ENCODE measurements at places on chromosomes 16 and 17.

DNA sequence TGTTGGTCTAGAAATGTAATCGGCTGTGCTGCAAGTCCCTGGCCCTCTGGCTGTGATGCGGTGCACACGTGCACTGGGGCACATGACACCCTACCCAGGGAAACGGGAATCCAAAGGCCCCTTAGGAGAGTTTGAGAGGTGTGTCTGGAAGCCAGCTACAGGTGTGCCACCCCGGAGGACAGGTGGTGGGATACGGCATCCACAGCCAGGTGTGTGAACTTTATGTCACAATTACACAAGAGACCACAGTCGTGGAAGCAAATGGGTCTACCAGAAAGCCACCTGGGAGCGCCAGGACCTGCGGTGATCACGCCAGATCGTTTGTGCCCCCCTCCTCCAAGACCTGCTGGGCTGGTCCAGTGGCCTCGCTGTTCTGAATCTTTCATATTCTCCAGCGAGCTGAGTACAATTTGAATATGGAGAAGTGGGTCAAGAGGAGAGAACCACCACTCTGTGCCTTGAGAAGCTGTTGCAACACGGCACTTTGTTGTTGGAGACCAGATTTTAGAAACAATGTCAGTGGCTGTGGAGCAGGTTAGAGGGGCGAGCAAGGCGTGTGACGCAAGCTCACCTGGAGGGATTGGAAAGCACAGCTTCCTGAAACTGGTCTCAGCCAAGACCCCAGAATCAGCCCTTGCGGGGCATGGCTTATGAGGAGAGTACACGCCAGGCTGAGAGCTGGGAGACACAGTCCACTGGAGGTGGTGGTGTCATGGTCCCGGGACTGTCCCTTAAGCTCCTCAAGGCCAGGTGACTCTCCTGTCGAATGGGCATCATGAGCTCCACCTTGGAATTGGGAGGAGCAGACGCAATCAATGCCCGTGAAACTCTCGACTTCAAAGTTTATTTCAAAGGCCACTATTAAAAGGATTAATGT lies 37.4 kb downstream of the COX4I1 start:
- DNase-seq, result no peak

DNA sequence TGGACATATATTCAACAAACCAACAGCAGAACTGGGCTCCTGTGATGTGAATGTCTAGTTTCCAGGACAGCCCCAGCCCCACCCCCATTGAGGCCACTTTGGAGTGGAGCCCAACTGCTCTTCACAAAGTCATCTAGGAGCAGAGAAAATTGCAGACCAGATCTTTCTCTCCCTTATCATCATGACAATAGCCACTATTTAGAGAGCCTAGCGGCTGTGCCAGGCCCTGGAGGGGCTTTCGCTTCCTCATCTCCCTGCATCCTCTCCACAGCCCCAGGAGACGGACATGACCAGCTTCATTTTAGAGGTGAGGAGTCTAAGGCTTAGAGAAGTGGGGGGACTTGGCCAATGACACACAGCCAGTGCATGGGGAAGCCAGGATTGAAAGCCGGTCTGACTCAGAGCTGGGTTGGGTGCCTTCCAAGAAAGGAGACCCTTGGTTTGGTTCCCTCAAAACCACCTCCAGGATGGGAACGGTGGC lies 1.4 kb downstream of the PRSS8 start:
- peak; percentile 61 for DNase-seq

DNA sequence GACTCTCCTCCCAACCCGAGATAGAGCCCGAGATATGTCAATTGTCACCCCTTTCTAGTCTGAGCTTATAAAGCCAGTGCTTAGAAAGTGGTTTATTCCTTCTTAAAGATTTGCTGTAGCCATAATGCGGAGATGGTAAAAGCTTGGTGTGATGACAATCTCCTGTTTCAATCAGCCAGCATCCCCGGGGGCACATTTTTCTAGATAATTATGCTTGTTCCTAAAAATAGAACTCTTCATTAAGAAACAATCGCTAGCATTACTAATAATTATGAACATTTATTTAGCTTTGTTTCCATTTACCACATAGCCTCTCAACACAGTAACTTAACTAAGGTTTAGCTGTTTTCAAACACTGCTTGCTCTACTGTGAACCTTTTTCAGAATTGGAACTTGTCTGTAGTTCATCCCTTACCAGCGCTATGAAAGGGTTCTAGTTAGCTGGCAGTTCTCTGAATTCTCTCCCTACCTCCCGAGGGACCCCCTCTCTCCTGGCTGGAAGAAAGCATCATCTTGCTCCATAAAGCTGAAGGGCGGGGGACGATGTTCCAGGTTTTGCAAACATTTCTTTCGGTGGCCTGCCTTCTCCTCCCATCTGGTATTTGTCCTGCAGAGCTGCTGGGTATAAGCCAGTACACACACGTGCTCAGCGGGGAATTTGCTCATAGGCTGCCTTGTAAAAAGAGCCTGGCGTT lies 922 bp upstream of the MRPL58 start:
- DNase-seq, result no peak

DNA sequence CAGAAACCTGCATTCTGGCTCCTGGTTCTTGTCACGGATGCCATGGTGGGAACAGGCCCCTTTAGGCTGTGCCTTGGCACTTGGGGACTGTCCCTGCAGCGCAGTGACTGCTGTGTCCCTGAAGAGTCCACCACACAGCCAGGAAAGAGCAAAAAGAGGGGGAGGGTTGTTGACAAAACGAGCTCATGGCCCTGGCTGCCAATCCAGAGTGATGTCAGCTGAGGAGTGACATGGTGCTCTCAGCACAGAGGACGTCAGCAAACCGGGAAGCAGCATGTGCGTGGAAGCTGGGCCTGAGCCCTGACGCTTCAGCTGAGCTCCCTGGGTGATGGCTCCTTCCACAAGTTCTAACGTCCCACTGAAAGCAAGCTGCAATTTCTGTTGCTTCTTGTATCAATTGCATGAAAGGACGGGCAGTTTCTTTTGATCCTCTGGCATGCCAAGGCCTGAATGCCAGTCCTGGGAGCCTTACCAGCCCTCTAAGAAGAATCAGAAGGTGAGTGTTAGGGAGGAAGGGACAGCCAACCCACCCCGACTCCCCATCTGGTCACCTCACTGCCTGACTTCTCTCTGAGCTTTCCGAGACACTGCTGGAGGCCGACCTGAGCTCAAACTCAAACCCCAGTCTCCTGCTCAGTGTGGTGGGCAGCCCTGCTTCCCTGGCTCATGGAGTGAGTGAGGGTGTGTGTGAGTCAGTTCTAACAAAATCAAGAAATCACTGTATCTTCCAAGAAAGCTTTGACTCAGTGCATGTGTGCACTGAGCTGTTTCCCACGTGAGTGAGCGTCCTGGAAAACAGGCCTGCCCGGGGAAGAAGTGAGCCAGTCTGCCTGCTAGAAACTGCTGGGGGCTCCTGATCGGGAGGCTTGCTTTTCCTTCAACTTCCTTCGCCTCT lies 14.7 kb upstream of the WNT3 start:
- DNase-seq, result no peak

- no peak for DNase-seq
Observed at GRCh38 chr16:84225126-84225525, 14.7 kb downstream of the KCNG4 start.

DNA sequence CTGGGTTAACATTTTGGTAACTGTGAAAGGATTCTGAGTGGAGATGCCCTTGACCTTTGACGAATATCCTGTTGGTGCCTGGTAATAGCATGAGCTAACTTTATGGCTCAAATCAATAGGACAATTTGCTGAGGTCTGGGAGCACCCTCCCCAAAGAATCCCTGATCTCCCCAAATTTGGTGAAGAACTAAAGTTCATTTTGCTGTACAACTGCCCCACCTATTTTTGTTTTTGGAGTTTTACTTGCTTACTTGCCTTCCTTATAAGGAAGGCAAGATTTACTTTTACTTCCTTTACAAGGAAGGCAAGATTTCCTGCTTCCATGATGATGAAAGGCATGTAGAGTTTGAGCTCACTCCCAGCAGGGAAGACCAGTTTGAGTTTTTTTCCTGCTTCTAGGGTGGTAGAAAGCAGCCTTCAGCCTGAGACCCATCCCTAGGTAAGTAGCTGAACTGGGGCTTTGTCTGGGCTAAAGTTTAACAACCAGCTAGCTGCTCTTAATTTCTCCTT lies 2.8 kb downstream of the KRTAP4-9 start:
- DNase-seq, result no peak

- no peak for DNase-seq
Observed at GRCh38 chr17:48095611-48096010, 5.7 kb downstream of the CBX1 start.

DNA sequence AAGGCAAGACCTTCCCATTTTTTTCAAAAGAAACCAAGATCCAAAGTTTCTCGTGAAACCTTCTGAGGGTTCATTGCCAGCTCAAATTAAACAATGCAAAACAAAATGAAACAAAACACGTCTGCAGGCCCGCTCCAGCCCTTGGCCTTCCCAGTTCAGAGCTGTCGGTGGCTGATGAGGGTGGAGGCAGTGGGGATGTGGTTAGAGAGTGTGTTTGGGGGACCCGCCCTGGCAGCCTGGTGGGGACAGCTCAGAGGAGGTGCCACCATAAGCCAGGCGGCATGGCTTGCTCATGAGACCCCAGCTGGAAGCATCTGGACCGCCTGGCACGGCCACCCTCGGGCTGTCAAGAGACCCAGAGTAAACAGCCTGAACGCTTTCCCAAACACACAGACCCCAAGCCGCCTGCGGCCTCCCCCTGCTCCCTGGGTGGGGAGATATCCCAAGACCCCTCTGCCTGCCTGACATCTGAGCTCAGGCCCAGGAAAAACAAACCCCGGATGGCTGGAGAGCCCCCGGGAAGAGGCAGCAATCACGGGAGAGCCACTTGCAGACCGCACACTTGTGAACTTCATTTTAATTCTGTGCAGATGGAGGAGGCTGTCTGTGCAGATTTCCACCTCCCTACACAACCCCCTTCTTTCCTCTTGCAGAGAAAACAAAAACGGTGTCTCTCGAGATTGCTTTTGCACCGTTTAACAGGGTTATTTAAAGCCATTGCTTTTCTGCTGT lies 35.4 kb upstream of the LITAF start:
- peak; percentile 58 for DNase-seq

- no peak for DNase-seq
Observed at GRCh38 chr17:41551365-41551764, 20.5 kb downstream of the KRT9 start.

DNA sequence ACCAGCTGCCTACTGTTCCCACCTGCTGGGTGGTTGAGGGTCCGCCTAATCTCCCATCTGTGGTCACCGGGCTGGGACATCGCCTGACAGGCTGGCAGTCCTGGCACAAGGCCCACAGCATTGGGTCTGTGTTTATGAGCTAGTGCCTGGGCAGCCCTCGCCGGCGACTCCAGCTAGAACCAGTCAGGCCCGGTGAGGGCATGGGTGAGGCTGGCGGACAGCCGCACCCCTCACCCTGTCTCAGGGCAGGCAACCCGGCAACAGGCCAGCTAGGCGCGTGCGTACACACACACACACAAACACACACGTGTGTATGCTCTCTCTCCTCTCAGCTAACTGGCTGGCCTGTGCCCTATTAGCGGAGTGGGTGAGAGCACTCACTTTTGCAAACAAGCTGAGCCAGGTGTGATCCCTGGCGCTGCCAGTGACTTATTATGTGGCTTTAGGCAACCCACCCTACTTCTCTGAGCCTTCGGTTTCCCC lies 10.4 kb downstream of the HSD11B2 start:
- DNase-seq, result peak; percentile 24

DNA sequence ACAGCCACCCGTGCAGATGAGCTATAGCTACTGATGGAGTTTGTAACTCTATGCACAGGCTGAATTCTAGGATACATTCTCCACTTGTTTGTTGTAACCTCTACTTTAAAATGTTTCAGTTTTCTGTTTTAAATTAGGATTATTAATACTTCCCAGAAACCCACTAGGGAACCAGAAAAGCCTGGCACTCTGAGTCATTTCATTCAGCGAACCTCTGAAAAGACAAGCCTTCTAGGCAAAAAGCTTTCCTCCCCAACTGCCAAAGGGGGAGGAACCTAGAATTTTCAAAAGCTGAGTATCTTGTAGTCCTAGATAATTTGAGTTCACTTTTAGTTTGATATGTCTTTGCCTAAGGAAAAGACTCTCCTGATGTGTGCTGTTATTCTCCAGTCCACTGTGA lies 43.2 kb downstream of the GOSR1 start:
- no peak for DNase-seq

GRCh38 chr17:62101090-62101489 lies 36.0 kb upstream of the MED13 start:
- DNase-seq, result no peak

- no peak for DNase-seq
Observed at GRCh38 chr16:23959072-23959751, 123.4 kb downstream of the PRKCB start.

DNA sequence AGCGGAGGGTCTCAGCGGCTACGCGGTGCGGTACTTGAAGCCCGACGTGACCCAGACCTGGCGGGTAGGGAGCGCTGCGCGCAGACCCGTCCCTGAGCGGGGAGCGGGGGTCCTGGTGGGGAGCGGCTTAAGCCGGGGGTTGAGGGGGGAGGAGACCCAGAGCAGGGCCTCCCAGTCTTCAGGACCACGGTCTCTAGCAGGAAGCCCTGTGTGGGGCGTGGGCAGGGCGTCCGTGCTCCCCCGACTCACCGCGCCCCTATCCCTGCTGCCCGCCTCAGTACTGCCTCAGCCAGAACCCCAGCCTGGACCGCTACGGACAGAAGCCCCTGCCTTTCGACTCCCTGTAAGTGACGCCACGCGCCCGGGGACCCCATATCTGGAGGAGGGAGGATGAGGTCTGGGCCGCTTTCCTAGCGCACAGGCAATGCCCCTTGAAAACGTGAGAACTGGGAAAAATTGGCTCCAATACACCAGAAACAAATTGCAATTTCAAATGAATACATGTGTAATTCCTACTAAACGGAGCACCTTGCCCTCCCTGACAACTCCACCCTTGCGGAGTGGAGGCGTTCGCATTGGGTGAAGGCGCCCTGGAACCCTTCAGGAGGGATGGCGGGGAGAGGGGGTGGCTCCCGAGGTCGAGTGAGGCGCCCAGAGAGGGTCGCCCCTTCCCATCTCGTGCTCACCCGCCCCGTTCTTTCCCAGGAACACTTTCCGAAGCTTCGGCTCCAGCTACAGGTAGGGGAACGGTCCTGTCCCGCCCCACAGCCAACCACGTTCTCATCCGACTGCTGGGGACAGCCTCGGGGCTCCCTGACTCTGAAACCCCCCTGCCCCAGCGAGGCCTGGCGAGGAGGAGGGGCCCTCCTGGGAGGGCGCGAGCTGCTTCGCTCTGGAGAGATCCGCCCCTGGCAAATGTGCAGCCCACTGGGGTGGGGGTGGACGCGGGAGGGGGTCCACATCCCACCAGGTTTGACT lies 14.6 kb upstream of the CNGB1 start:
- peak; percentile 18 for DNase-seq

DNA sequence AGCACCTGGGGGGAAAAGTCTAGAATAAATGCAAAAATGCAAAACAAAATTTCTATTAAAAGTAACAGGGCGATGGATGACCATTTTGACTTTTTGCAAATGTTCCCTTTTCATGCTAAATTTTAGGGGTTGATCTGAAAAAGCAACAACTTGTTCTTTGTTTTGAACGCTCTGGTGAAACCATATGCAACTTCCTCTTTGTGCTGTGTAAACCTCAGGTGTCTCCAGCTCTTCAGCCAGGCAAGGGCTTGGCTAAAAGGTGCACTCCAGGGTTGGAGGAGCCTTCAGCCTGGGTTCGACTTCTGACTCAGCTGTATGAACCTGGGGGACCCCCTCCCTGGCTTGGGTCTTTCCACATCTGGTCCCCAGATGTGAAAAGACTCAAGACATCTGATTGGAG lies 9.5 kb downstream of the IRF8 start:
- peak; percentile 68 for DNase-seq

Data from RPMI8226 (cell line).